Peyer's patch (tissue), 4 donors: ENCODE measurements at places on chromosomes 5 and 9. TPM values are rescaled to one million over a fixed set of nuclear protein-coding genes. Genes with fewer than 3 reads are reported as not detected.

Gene FOXI1
- not detected for total RNA-seq

Gene PCDHB8
- total RNA-seq, result not detected

Gene SV2C
- 0.85 TPM for total RNA-seq

Gene UGT3A2
- not detected for total RNA-seq

Gene SPOCK1
- 6.4 TPM for total RNA-seq
